Adrenal gland (tissue), 19 donors: ENCODE measurements at places on chromosomes 4 and X.

- no peak for DNase-seq
Measured at GRCh38 chr4:76105652-76106051, 31.1 kb downstream of the ART3 start.

DNA sequence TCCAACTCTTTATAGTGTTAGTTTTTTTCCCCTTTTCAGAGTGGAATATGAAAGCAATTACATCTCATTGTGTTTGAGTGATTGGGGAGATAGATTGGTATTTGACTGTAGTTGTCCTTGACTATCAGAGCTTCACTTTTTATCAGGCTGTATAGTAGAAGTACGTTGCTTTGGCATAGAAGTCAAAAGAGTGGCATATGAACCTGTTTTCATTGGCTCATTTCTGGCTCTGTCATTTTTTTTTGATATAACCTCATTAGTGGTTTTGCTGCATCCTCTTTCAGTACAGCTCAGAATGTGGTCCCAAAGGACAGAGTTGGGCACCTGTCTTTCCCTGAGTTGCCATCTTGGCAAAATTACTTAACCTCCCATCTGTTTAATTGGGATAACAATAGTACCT, 1.4 kb downstream of the TMA16 start:
- no peak for DNase-seq

DNA sequence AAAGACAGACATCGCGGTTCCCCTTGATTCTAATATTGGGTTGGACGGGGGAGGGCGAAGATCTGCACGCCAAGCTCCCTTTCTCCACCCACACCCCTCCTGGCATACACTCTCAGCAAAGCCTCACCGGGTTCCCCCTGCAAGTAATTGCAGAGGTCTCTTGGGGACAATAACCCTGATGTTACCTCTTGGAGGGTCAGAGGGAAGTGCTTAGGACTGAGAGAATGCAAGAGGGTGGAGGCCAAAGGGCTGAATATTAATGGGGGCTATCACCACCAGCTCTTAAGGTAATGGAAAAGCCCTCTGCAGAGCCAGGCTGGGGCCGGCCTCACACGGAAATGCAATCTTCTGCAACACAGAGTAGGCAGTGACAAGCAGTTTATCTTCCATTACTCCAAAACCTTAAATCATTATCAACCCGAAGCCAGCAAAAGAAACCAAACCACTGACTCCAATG, 344.1 kb upstream of the GATB start:
- DNase-seq: no peak

DNA sequence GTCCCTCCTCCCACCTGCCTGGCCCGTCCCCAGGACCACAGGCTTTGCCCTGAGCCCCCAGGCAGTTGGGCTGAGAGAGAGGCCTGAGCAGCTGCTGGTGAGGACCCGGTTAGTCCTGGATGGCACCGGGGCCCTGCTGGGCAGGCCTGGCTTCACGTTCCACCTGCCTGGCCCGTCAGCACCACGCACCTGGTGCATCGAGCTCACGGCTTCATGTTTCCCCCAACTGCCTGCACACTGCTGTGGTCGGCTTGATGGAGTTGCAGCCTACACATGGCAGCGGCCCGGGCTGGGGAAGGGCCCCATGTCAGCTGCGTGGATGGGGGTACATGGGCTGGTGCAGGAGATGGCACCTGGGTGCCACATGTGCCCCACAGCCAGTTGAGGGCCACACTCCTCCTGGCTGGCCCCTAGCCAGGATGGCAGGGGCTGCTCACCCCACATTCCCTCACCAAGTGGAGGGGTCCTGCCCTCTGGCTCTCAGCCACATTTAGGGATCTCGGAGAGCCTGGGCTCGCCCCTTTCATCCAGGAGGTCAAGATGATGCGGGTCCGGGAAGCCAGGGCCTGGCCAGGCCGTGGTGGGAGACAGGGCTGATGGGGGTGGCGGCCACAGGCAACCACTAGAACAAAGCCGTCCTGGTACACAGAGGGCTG, 28.5 kb downstream of the NKX1-1 start:
- no peak for DNase-seq

- DNase-seq: peak; percentile 55
Measured at GRCh38 chrX:129678614-129679195, 23.9 kb upstream of the APLN start.

DNA sequence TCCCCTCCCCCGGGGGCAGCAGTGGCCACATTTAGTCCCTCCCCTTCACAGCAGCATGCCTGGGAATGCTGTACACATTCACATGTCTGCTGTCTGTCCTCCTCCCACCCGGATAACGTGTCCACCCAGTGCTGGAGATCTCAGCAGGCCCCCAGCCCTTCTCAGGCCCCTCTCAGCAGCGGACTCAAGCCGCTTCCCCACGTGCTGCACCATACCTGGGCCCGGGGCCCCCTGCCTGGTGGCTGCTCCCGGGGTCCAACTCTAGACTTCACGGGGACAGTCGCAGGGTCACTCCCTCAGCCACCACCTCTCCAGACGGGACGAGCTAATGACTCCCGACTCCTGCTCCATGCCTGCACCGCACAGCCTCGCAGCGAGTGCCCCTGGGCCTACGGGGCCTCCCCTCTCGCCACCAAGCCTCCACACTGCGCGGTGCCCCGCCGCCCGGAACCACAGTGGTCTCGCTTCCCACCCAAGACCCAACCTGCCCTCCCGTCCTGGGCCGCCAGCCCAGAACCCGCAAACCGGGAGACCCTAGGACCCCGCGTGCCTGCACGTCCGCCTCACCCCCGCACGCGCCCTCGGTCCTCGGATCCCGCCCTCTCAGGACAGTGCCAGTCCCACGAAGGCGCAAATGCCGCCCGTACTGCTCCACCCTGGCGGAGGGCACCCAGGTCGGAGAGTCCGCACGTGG, 1.3 kb upstream of the PCGF3 start:
- DNase-seq: no peak

- no peak for DNase-seq
Measured at GRCh38 chr4:38119668-38120385, 159.6 kb downstream of the PTTG2 start.
